ENCODE measurements at places on chromosomes 4 and X.

DNA sequence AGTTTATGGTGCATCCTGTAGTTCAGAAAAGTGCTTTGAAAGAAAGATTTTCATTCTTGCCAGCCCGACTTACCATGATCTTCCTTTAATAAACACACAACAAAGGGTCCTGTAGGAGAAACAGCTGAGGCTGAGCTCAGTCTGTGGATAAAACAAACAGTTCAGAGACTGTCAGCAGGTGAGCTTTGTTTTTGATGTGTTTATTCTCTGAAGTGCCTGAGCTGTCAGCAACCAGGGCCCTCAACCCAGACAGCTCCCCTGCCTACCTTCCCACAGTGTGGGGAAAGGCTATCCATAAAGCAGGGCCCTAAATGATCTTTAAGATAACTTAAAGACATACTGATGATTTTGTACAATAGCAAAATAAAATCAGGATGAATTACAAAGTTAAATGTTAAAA is 459.2 kb upstream of the GALNT7 start:
- DNase-seq, result no peak

DNA sequence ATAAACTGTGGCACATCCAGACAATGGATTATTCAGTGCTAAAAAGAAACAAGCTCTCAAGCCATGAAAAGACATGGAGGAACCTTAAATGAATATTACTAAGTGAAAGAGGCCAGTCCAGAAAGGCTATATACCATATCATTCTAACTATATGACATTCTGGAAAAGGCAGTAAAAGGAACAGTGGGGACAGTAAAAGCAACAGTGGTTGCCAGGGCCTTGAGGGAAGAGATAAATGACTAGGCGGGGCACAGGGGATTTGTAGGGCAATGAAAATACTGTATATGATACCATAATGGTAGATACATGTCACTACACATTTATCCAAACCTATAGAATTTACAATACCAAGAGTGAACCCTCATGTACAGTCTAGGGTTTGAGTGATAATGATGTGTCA is 115.3 kb downstream of the ATP8A1 start:
- DNase-seq, result no peak

- no peak for DNase-seq
Observed at GRCh38 chrX:5702890-5703289, 525.8 kb downstream of the NLGN4X start.

DNA sequence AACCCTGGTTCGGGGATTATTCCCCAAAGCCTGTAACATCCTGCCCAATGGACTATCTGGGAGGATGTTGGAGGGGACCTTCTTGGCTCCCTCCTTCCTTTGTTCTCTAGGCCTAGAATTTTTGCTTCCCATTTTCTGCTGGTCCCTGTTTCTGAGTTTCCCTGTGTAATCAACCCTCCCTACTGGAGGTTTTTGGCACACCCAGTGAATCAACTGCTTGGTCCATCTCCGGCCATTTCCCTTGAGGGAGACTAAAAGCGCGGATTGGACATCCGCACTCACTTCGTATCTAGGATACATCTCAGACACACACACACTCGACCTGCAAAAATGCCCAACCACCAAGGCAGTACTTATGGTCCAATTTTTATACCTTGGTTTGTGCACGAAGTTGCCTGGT is 108.2 kb upstream of the MAGEE2 start:
- no peak for DNase-seq

DNA sequence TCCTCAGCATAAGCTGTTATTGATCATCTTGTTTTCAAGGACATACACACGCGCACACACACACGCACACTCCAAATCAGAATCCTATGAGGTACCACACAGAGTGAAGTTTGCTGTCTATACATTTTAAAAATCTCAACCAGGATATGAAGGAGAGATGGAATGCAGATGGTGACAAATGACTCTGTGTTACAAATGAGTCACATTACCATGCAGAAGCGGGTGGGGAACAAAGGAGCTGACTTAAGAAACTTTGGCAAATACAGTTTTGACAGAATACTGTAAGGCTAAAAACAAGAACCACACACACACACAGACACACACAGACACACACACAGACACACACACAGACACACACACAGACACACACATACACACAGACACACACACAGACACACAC is 81.7 kb downstream of the RELL1 start:
- DNase-seq, result peak; percentile 33

DNA sequence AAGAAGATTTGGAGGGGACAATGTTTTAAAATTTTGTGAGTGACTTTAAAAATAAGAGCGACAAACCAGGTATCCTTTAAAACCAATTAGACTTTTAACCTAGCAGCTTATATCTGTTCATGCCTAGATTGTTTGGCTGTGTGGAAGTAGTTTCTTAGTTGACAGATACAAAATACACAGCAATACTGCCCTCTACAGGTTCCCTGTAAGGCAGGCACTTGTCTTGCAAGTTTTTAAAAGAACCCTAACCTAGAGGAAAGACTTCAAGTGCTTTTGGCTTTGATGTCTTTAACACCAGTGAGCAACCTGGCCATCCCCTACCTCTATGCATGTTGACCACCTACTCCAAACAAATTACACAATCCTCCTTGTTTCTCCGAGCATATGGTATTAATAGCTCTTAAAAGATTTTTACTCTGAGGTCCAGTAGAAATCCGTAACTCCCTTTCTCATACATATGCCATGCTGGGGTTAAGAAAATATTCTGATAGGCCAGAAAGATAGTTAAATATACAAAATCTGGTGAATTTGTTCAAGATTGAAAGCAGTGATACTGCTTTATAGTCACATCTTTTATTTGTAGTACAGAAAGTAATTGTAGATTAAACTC is 273.0 kb downstream of the ARHGAP24 start:
- peak; percentile 83 for DNase-seq

GRCh38 chr4:172998527-172999469 is 169.8 kb upstream of the GALNT7 start:
- DNase-seq, result peak; percentile 75

GRCh38 chrX:14029039-14029424 is 660 bp downstream of the GEMIN8 start:
- DNase-seq, result no peak

GRCh38 chr4:140876615-140877364 is 120.6 kb upstream of the TBC1D9 start:
- DNase-seq, result peak; percentile 61

DNA sequence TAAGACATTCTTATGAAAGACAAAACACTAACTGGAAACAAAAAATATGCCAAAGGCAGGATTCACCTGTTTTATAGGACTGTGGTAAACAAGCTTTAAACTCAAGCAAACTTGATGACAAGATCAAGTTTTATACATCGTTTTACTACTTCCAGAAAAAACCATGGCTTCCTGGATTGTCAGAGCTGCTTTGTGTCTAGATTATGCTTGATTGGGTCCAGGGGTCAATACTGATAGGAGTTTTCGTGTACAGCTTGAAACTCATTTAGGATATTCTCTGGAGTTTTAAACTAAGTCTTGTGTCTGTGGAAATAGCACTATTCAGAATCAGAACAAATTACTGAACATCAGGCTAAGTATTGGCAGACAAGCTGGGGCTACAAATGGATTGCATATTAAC is 13.0 kb downstream of the HCCS start:
- no peak for DNase-seq

GRCh38 chr4:17545374-17546140 is 30.6 kb downstream of the CLRN2 start:
- no peak for DNase-seq

- DNase-seq, result no peak
Observed at GRCh38 chr4:62006108-62006507, 806.0 kb downstream of the ADGRL3 start.

DNA sequence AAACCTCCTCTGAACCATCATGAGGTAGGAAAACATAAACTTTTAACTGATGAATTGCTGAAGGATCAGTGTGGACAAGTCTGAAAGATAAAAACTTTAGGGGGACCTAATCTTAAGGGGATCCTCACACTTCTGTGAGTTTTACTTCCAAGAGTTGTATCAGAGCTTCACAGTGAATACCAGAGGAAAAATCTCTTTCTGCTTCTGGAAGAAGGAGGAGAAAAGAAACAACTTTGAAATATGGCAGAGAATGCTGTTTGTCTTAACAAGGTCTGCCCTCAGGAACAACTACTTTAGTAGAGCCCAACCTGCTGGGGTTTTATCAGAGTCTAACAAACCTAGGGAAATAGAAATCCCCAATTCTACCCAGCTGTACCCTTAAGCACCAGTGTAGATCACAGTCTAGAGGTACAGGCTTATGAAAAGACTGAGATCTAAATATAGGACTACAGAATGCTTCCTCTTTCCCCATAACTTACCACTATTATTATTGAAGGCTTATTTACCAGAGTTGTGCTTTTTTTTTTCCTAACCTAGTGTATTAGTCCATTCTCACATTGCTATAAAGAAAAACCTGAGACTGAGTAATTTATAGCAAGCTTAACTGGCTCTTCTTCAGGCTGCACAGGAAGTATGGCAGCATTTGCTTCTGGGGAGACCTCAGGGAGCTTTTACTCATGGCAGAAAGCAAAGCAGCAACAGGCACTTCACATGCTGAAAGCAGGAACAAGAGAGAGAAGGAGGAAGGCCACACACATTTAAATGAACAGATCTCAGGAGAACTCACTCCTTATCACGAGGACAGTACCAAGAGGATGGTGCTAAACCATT is 167.9 kb downstream of the CAMK2D start:
- DNase-seq, result no peak

- peak; percentile 33 for DNase-seq
Observed at GRCh38 chr4:5500165-5500564, 208.2 kb downstream of the EVC2 start.

- DNase-seq, result peak; percentile 28
Observed at GRCh38 chr4:92339676-92340075, 35.9 kb downstream of the GRID2 start.

DNA sequence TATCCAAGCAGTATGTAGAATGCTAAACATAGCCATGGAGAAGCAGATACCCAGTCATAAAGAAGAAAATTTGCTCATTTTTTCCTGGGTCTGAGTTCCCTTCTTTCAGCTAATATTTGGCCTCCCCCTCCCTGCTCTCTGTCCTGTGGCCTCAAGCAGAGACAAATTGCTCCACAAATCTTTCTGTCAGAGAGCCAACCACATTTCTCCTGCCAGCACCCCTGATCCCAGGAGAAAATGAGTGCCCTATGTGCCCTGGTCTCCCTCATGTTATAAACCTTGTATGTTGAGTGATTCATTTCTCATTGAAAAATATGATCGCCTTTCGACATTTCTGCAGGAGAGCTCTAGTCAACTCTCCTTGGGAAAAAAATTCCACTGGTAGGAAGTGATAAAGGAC is 82.0 kb downstream of the TMEM156 start:
- no peak for DNase-seq

GRCh38 chrX:153526801-153527200 is 9.4 kb downstream of the ATP2B3 start:
- DNase-seq, result no peak

DNA sequence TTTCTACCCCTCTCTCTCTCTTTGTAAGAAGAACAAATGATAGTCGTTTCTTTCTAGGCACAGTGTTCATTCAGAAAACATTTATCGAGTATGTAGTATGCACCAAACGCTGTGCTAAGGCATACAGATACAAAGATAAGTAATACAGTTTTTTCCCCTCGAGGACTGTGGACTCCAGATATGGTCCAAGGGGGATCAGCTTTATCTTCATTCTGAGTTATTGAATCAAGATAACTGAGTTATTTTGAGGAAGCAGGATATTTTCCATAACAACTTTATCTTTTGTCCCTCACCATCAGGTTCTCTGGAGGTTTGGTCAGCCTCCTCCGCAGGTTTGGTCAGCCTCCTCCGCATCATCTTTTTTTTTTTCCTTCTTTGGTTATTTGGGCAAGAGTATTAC is 15.0 kb downstream of the EREG start:
- no peak for DNase-seq
